ENCODE measurements at places on chromosomes 5 and 9. TPM values are rescaled to one million over a fixed set of nuclear protein-coding genes. Genes with fewer than 3 reads are reported as not detected.

DNA sequence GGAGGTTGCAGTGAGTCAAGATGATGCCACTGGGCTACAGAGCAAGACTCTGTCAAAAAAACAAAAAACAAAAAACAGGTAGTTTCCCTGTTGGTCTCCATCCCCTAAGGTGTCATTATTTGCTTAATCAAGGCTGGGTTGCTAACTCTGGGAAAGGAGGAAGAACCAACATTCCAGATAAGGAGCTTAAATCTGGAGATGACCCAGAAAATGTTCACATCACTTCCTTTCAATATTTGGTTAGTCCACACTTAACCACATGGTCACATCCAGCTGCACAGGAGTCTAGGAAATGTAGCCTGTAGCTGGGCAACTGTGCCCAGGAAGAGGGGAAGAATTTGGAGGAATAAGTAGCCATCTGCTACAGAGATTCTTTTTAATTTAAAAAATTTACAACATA lies 25.9 kb upstream of the MEGF9 start:
- no peak for DNase-seq

DNA sequence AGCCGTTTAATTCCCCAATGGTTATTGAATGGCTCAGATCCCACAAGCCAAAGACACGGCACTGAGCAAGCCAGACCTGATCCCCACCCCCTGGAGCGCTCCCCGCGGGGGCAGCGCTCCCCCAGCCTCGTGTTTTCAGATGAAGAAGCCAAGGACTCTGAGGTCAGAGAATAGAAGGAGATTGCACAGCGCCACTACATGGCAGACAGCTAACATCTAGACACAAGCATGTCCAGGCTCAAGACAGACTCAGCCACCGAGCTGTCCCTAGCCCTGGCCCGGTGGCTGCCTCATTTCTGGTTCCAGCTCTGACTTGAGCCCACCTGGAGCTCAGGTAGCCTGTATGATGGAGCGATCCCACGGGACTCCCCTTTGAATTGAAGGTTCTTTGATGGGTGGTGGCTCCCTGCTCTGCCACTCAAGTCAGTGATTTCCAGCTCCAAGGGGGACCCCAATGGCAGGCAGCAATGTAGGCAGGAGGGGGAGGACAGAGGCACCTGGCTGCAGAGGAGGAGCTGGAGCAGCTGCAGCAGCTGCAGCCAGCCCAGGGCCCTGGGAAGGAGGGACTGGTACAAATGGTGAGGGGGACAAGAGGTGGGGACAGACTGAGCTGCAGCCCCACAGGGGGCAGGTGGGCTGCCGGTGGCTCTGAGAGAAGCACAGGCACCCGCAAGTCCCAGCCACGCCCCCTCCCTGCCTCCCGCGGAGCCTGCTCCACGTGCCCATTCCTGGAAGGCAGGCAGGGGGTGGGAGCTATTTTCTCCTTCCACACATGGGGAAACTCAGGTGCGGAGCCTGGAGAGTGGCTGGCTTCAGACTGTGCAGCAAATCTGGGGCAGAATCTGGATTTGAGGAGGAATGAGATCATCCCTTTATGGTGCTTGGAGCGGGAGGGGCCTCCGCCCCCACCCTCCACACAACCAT lies 40.2 kb downstream of the NTNG2 start:
- no peak for DNase-seq

Gene PCDHB14
- total RNA-seq = 3.0 TPM

- no peak for DNase-seq
These were observed 38.2 kb upstream of the ZNF354A start for GRCh38 chr5:178768371-178769260.

DNA sequence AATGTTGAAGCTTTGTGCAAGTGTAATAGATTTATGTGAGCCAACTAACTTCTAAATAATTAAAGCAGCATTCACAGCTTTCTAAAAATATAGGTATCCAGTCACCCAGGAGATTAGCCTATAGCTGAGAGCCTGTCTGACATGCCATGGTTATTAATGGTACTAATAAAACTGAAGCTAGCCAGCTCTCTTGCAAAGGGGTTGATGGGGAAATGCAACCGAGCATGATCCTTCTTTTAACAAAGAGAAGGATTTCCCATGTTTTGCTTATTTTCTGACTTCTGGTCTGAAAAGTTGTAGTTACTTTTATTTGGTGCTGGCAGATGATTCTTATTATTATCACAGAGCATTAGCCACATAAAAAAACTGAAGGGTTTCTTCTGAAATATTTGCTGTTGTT lies 488.7 kb upstream of the CYLC2 start:
- DNase-seq = no peak

Gene PCDHB2
- 3.8 TPM for total RNA-seq

DNA sequence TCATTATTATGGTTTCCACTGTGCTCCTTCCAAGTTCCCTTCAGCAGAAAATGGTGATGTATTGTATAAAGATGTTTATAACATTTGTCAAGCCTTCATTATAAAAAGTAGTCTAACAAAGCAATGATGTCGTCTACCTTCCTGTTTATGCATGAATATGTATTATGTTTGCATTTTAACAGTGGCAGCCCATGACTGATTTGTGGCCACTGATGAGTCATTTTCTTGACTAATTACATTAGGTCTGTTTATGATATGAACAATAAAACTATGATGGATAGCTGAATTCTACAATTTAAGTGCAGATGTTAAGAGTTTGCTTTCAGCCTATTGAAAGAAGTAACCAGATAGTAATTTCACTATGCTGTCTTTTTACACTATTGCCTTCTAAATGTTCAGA lies 75.4 kb upstream of the ADAMTS19 start:
- no peak for DNase-seq

Gene ARHGEF39
- total RNA-seq = 0.82 TPM

- no peak for DNase-seq
These were observed 354.8 kb downstream of the TMEM232 start for GRCh38 chr5:110371725-110372041.

Gene IL17B
- total RNA-seq = not detected

Gene TLX3
- not detected for total RNA-seq

Gene NSA2
- total RNA-seq = 33.2 TPM

GRCh38 chr9:125430161-125431011 lies 168.8 kb downstream of the GAPVD1 start:
- no peak for DNase-seq

- peak; percentile 38 for DNase-seq
These were observed 8.9 kb upstream of the NKD2 start for GRCh38 chr5:999724-1000123.

GRCh38 chr9:127209948-127210640 lies 54.5 kb upstream of the GARNL3 start:
- no peak for DNase-seq

DNA sequence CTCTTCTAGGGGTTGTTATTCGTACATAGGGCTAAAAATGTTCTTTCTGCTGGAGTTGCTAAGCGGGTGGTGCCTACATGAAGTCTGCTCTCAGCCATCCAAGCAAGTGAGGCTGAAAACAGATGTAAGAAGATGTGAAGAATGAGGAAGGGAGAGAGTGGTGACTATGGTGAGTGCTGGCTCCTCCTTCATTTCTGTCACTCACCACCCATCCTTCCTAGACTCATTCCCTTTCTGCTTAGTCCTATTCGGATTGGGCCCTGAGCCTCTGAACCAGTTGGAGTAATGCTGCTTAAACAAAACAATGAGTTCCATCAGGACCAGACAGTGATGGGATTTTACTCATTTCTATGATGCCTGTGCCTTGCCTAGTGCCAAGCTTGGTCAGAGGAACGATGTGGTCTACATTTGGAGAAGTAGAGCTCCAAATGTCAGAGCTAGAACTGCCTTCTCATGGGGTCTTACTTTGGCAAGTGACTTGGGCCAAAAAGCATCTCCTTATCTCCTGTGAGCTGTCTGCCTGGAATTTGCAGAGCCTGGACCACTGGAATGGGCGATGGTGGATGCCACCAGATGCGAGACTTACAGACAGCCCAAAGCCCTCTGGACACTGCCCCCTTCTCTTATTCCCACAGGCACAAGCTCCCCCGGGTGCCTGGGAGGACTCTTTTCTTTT lies 192.9 kb downstream of the FBXL7 start:
- no peak for DNase-seq

GRCh38 chr5:134577022-134577795 lies 51.7 kb downstream of the JADE2 start:
- no peak for DNase-seq

Gene LCN2
- total RNA-seq = not detected

- peak; percentile 83 for DNase-seq
These were observed 149.3 kb upstream of the COL5A1 start for GRCh38 chr9:134492281-134492691.

GRCh38 chr5:33969572-33970452 lies 14.7 kb downstream of the SLC45A2 start:
- DNase-seq = peak; percentile 18

GRCh38 chr5:149779124-149779465 lies 49.0 kb downstream of the PPARGC1B start:
- peak; percentile 47 for DNase-seq

DNA sequence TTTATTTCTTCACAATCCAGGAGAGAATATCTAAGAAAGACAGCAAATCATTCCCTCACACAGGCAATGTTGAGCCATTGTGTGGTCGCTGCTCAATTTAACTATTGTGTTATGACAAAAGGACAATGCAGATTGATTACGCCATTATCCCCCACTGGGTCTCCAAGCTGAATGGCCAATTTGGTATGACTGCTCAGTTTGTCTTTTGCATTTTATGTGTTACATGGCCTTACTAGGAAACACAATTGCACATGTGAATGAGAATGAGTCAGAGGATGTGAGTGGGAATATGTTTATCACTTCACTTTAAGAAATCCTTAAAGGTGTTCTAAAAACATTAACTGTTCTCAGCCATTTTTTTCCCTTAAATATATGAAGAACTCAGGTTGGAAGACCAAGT lies 108.3 kb downstream of the FAM174A start:
- DNase-seq = no peak

- no peak for DNase-seq
These were observed 390.0 kb downstream of the ENC1 start for GRCh38 chr5:74250304-74251102.

Gene SPINK13
- total RNA-seq = not detected

Measured in heart left ventricle (tissue), 16 donors.